Thyroid gland (tissue), 4 donors: ENCODE measurements at places on chromosomes 16 and 17.

GRCh38 chr16:336269-336668 is 16.3 kb downstream of the AXIN1 start:
- no peaks in the 10 kb centered on the region for H3K27me3 ChIP-seq
- no peak overlapping the region for H3K4me3 ChIP-seq
- H3K27ac ChIP-seq: no peak overlapping the region
- no peaks in the 10 kb centered on the region for H3K36me3 ChIP-seq

- H3K36me3 ChIP-seq: no peaks in the 10 kb centered on the region
- no peaks in the 10 kb centered on the region for H3K4me1 ChIP-seq
- DNase-seq: no peak
Measured at GRCh38 chr17:42078396-42079043, 19.8 kb downstream of the ZNF385C start.

GRCh38 chr16:73605309-73605708 is 557.4 kb upstream of the ZFHX3 start:
- no peaks in the 10 kb centered on the region for H3K36me3 ChIP-seq
- H3K27me3 ChIP-seq: no peaks in the 10 kb centered on the region
- H3K4me1 ChIP-seq: no peaks in the 10 kb centered on the region
- H3K27ac ChIP-seq: no peak overlapping the region

- H3K27ac ChIP-seq: no peak overlapping the region
- H3K27me3 ChIP-seq: no peaks in the 10 kb centered on the region
- no peak overlapping the region for H3K4me3 ChIP-seq
Measured at GRCh38 chr17:6910987-6911603, 79.6 kb upstream of the TEKT1 start.

DNA sequence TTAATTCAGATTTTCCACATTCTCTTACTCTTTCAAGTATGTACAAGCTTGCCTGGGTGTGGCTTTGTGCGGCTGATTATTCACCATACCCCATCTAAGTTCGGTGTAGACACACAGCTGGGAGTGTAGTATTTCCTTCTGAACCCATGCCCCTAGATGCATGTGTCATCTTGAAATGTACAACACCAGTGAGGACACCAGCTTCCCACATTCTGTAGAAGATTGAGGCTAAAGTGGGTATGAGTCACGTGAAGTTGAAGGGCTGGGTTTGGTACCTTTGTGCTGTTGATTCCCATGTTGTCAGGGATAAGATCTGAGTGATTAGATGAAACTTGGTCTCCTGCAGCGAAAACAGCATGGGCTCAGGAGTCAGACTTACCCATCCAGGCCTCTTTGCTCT is 14.6 kb upstream of the DHX8 start:
- no peaks in the 10 kb centered on the region for H3K4me1 ChIP-seq
- H3K27me3 ChIP-seq: no peaks in the 10 kb centered on the region
- no peak overlapping the region for H3K27ac ChIP-seq
- no peaks in the 10 kb centered on the region for H3K36me3 ChIP-seq
